ENCODE measurements at places on chromosomes 2 and 18.

DNA sequence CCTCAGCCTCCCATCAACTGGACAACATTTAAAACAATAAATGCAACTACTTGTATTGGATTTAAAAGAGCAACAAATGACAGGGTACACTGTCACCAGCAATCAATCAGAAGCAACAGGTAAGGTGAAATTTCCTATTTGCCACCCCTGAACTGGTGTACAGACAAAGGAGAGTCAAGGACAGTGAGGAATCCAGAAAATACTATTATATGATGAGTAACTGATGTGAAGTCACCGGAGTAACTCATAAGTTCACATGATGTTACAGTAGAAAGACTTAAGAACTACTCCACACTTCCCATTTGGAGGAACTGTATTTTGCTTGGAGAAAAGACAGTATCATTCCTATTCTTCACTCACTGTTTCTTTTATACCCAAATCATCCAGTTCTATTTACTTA is 4.1 kb upstream of the STAT1 start:
- DNase-seq = no peak

- DNase-seq = no peak
These were observed 966 bp upstream of the NOSTRIN start for GRCh38 chr2:168801471-168801870.

DNA sequence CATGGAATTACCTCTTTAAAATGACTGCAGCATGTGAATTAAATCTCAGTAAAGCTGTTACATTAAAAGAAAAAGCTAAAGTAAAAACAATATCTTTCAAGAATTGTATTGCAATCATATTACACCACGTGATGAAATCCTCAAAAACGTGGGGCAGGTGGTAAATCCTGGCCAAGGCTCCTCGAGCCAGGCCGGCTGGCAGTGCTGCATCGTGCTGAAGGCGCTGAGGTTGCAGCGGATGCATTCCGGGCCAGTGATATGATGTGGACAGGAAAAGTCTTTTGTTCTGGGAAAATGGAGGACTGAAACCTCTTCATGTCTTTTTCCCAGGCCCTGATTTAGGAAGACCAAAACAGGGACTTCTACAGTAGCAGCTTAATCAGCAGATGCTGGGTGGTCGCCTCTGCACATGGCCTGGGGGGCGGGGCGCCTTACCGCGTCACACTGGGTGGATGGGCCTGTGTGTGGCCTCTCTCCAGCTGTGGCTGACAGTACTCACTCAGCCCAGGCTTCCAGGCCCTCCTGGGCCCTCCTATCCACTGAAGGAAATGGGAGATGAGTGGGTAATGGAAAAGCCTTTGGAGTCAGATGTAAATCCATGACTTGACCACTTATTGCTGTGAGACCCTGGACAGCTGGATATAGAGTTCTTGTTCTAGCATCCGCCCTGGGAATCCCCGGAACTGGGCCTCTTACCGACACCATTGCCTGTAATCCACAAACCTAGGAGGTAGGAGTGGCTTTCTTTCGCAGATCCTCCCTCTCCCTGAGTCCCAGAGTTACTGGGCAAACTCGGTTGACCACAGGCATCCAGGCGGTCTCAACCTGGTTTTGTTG is 45.1 kb downstream of the PROC start:
- no peak for DNase-seq

GRCh38 chr2:102050854-102051391 is 59.2 kb downstream of the IL1R2 start:
- DNase-seq = peak; percentile 70

- peak; percentile 58 for DNase-seq
These were observed at the start of the genes C2orf81 and WDR54 for GRCh38 chr2:74421221-74421870. TSS of gene C2orf81 (minus strand) at chr2:74421619. CDS start at chr2:74421560, 59 bp downstream. TSS of gene WDR54 (plus strand) at chr2:74421730. CDS start at chr2:74422154, 424 bp downstream.

- no peak for DNase-seq
These were observed 152.6 kb downstream of the RTN4 start for GRCh38 chr2:54897420-54898310.

DNA sequence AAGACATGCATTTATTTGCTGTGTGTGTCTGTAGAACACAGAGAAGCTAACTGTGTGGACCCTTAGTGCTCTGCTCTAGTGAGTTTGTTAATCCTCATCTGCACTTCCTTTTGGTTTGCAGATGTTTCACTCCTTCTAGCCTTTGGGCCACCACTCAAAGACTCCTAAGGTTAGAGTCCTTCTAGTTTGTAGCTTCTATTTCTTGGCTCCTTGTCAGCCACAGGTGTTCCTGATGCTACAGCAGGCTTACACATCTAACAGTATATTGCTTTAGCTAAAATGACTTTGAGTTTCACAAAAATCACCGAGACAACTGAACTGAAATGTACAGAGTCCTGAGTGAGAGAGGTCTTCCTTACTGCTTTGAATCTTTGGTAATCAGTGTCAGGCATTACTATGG is 551.4 kb downstream of the NRXN1 start:
- DNase-seq = no peak

DNA sequence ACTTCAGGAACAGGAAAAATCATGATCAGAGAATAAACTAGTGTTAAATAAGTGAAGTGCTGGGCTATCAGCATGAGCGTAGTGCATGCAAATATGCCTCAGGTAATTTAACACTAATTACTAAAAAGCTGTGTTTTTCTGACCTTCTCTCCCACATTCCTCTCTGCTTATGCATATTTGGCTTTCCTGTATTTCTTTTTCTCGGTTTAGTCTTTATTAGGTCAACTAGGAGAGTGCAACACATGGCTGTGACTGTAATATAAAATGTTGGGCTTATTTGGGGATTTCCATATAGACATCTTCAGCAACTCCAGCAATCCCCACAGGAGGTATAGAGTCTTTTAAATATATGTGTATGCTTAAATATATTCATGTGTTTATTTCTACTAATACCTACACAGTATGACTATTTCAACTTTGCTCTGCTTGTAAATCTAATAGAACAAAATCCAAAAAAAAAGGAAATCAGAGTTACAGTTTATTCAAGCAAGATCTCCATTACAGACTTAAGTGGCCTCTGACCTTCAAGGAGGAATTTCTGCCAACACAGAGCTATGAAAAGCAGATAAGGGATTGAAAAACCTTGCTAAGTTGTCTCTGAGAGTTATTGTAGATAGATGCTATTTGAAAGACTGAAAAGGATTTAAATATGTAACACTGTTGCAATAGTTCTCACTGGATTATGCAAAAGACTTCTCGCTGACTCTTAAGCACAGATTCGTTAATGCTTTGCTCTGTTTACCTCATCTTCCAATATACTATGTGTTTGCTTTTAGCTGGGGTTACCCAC is 359.5 kb upstream of the RGPD4 start:
- no peak for DNase-seq

- DNase-seq = no peak
These were observed 115.0 kb upstream of the TMEM200C start for GRCh38 chr18:6010284-6010683.

DNA sequence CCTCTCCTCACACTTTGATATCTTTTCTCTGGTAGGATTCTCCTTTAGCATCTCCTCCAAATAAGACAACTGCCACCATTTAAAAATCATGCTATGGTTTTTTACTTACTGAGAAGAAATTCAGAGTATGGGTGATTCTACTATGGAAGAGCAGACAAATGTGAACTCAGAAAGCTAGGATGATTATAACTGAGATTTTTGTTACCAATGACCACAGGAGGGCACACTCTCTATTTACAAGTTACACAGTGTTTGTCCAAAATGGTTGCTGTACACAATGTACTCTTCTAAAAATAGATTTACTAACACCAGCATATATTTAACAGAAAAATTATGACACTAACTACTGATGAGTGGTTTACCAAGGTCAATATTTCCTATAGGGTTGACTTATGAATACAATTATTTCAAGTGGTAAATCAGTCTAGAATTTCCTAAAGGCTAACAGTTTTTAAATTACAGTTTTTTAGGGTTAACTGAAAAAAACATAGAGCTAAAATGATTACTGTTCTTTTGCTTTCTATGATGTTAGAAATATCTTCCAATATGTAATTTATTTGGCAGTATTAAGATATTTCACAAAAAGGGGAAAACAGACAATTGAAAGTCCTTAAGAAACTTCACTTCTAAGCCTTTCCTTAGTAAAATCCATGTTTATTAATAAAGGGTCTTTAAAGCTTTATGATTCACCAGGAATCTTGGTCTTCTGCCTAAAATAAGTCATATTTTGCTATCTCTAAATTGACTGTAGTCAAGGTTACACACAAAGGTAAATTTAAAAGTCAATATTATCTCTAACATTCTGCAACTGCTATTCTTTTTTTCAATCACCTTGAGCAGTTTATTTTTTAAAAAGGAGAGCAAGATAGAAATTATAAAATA is 57.2 kb downstream of the MAP4K3 start:
- no peak for DNase-seq

GRCh38 chr2:43199492-43200488 is 26.6 kb downstream of the ZFP36L2 start:
- no peak for DNase-seq

- DNase-seq = no peak
These were observed 242.3 kb downstream of the SRBD1 start for GRCh38 chr2:45368792-45369191.

- DNase-seq = no peak
These were observed 292.2 kb downstream of the KCNS3 start for GRCh38 chr2:18170642-18171041.

DNA sequence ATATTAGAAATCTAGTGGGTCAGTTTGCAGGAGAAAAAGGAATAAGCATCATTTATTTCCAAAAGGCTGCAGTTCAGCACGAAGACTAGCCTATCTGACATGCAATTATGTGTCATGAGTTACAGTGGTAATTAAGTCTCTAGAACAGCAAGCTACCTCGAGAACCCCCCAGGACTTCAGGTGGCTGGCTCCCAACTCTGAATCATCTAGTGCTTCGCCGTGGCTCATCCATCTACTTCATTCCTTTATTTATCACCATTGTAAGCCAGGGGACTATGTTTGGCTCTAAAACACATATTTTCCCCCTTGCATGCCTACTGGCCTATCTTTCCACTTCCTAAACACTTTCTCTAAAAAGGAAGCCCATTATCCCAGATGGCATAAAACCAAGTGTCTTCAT is 121.6 kb downstream of the TXNL1 start:
- DNase-seq = no peak

- DNase-seq = no peak
These were observed 48.6 kb downstream of the ATP9B start for GRCh38 chr18:79117788-79118187.

DNA sequence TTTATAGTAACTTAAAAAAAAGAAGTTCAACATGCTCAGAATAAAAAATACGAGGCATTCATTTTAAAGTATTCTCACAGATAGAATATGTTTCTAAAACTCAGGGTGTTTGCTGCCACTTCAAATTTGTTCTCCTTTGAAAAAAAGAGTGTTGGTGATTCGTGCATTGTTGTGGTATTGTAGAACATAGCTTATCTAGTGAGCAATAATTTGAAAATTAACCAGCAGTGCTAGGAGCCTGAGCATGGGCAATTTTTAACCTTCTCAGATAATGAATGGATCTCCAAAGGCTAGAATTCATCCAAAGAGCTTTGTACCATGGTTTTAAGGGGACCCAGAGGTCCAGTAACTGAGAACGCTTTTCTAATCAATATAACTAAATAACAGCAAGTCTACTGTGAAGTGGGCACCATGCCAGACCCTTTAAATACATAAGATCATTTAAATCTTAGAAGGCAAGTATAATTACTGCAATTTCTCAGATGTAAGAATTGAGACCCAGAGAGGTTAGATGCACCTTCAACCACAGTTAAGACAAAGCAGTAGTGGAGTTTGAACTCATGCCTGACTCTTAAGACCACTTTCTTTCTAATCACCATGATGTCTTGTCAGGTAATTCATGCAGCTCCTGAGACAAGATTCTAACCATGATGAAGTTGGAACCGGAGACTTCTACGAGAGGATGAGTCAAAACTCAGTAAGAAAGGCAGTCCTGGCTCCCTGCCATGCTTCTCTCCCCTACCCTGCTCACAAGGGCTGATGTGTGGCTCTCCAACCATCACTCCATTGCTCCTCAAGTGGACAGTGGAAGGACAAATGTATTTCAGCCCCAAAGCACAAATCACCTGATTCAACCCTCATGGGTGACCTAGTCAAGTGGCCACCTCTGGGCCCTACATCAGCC is 3.4 kb downstream of the CYRIA start:
- DNase-seq = peak; percentile 37

DNA sequence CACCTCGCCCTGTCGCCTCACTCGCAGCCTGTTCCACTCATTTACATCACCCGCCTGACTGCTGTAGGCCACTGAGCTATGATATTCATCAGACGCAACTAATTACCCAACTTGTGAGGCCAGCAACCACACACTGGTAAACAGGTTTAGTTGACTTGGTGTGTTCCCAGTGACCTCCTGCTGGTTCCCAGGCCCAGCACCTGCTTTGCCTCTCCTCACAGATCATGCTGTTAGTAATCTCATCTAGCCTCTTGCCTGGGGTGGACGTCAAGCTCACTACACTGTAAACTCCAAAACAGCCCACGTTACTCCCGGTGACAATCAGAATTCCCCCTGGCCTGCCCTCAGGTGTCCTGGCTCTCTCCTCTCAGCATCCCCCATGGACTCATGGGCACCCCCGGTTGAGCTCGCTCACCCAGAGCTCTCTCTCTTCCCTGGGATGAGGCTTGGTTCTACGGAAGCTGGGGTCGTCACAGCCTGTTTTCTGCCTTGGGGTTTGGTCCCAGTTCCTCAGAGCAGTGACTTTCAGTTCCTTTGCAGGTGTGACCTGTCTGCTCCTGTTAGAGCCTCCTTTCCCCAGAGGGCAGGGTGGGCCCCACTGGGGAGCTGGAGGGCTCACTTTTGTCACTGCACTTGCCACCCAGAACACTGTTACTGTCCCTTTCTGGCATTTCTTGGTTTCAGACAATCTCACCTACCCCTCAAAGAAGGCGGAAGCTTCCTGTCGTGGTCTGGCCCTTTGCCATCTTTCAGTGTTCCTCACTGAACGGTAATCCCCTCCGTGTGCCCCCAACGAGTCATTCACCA is 40.3 kb downstream of the INPP5D start:
- DNase-seq = no peak

GRCh38 chr2:75612108-75612861 is 34.3 kb upstream of the MRPL19 start:
- no peak for DNase-seq

DNA sequence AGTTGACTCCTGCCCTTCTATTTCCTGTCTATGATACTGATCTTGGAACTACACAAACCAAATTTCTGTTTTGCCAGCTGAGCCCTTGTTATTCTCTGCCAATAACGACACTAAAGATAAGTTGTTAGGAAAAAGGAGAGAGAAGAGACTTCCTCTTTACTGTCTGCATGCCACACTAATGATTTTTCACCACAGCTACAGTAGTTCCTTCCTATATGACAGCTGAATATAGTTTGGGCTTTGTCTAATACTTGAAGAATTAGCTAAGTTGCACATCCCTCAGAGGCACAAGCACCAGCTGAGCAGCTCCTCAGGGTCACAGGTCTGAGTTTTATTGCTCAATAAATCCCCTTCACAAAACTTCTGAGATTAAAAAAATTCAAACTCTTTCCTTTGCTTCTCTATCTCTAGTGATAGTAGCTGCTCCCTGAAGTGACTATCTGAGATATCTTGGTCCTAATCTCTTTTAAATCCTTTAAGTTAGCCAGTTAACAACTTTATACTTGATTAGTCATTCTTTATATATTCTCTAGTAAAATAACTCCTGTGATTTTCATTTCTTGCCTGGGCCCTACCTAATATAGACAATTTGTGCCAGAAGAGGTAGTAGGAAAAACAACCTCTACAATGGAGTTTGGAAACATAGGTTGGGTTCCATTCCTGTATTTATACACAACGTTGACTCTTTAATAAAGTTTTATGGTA is 253.0 kb upstream of the CNTNAP5 start:
- no peak for DNase-seq

GRCh38 chr2:46899053-46899452 is 16.6 kb downstream of the MCFD2 start:
- DNase-seq = no peak

GRCh38 chr18:25538175-25538922 is 186.4 kb upstream of the ZNF521 start:
- no peak for DNase-seq
